Stimulated activated CD8-positive, alpha-beta memory T cell treated with anti-CD3 and anti-CD28 coated beads, Interleukin-15, amount 100 ng/mL, for 24 hours (primary cell): ENCODE measurements at places on chromosomes 2 and 18.

GRCh38 chr2:132267105-132267497, 105.3 kb upstream of the ANKRD30BL start:
- no peak for DNase-seq

GRCh38 chr18:54776282-54776977, 51.8 kb upstream of the RAB27B start:
- no peak for DNase-seq

DNA sequence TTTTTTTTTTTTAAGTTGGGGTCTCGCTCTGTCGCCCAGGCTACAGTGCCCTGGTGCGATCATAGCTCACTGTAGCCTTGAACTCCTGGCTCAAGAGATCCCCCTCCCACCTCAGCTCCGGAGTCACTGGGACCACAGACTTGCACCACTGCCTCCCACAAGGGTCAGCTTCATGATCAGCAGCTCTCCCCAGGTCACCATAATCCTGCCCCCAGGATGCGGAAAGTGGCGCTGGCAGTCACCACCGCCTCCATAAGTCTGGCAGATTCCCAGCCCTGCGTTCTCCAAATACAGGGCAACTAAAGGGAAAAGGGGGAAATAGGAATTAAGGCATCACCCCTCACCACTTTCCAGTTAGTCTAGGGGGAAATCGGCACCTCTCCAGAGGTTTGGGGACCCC, 5.2 kb upstream of the ARID5A start:
- DNase-seq = no peak

DNA sequence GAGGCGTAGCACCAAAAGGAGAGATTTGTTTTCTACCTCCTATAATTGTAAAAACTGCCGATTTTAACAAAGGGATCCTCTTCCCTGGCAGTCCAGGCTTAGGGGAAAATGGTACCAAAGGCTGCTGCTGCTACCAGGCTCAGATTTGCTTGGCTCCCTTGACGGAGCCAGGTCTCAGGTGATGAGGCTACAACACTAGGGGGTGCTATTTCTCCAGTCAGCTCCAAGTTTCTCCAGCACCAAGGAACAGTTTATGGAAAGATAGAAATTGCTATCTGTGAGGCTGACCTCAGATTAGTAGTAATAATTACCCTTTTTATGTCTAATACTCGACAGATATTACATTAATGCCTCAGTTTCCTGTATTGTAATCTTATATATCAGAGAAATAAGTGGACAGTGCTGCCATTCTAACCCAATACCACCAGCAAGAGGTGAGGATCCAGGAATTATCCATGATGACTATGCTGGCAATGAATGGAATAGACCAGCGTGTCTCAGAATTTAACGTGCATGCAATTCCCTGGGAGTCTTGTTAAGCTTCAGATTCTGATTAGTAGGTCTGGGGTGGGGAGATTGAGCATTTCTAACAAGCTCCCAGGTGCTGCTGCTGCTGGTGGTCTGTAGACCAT, 111.3 kb downstream of the ESCO1 start:
- DNase-seq = no peak

GRCh38 chr2:230944123-230944653, 19.1 kb upstream of the GPR55 start:
- DNase-seq = no peak
